ENCODE measurements at places on chromosomes 4 and X.

GRCh38 chr4:70761276-70761816 is 39.6 kb downstream of the RUFY3 start:
- DNase-seq = no peak

- DNase-seq = no peak
These were observed 150.6 kb downstream of the ADAMTS3 start for GRCh38 chr4:72418458-72418857.

- DNase-seq = no peak
These were observed 60.9 kb upstream of the SORBS2 start for GRCh38 chr4:185872747-185873380.

DNA sequence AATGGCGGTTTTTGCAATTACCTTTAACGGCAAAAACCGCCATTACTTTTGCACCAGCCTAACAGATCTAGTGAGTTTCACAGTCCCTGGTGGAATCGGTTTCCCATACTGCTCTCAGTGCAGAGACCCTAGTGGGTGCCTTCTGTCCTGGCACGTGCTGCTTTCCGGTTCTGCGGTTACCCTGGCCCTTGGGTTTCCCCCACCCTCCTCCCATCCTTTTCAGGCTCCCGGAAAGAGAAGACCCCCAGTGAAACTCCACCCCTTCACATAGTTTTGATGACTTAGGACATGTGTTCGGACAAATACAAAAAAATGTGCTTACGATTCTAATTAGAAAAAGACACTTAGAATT is 36.9 kb downstream of the NLGN3 start:
- no peak for DNase-seq

GRCh38 chr4:174352061-174352819 is 68.5 kb downstream of the CEP44 start:
- DNase-seq = no peak

- DNase-seq = no peak
These were observed 27.9 kb upstream of the KIAA0232 start for GRCh38 chr4:6754481-6755087.

DNA sequence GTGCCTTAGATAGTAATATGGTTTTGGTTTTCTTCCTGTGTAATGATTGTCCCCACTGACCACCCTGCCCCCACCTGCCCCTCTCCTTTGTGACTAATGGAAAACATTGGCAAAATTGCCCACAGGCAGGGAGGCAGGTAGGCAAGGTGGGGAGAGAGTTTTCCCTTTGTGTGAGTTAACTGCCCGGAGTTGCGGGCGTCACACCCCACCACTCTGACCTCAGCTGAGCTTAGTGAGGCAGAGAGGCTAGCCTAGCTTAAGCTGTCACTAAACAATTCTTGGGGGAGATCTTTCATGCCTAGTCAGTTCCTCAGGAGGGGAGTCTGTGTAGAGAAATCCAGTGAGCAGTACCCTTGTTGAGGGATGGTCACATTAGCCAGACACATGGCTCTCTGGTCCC is 245.3 kb downstream of the BCOR start:
- no peak for DNase-seq

- DNase-seq = no peak
These were observed 761 bp downstream of the FGFRL1 start for GRCh38 chr4:1012034-1012739.

DNA sequence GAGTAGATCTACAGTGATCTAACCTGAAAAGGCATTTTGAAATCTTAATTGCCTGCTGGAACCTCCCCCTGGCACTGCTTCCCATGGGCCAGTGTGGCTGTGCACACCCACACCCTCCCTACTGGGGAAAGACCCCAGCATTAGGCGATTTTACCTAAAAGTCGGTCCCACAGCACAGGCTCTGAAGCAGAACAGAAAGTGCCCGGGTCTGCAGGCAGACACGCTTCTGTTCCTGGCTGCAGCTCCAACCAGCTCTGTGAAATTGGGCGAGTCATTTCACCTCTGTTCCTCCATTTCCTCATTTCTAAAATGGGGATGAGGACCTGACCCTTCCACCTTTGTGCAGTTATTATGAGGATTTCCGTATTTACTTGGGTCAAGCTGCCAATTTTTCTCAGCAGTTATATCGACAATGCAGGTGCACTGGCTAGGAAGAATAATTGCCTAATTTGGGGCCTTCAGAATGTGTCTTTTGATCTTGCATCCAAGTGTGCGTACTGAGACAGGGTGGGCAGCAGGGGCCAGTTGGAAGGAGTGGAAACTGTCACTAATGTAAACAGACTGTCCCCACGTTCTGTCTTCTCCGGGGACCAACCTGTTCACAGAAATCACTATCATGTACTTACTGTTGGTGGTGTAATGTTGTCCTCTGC is 7.1 kb downstream of the KLF3 start:
- no peak for DNase-seq

DNA sequence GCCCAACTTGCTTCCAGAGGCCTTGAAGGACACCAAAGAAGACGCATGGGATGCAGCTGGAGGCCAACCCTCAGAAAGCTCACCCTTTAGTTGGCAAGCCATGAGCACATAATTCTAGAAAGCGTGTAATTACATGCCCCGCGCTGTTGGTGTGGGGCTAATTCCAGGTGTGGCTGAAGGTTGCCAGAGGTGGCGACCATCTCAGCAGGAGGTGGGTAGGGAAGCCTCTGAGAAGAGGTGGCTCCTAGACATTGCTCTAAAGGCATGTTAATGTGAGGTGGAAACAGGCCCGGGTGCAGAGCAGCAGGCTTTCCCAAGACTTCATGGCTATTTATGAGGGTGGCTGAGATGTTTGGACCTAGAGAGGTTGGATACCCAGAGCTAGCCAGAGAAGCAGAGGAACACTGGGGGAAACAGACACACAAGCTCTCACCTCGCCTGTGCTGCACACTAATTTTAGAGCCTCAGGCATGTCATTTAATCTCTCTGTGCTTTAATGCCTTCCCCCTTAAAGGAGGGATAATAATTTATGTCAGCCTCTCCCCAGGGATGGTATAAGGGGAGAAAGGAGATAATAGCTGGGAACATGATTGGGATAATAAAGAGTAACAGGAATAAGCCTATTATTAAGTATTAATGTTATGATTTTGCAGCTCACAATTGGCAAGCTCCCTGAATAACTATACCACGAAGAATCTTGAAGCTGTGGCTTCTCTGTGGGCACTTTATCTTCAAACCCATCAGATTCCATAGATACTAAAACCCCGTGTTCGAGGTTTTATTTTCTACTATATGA is 60.0 kb upstream of the HELT start:
- DNase-seq = peak; percentile 75

GRCh38 chrX:39896951-39897740 is 200.6 kb downstream of the BCOR start:
- no peak for DNase-seq

GRCh38 chrX:136635235-136635634 is 12.7 kb upstream of the CD40LG start:
- no peak for DNase-seq

DNA sequence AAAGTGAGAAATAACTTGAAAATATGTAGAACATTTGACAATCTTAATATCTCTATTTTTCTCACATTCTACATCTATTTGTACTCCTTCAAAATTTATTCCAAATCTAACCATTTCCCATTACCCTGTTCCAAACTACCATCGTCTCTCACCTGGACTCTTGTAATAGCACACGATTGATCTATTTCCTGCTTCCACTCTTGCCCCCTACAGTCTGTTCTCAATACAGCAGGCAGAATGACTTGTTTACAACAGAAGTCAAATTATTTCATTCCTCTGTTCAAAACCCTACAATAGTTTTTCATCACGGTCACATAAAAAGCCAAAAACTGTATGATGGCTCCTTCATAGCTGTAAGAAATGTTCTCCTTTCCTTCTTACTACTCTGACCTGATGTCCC is 21.1 kb upstream of the LUZP4 start:
- no peak for DNase-seq

Data from osteocyte (in vitro differentiated cells).